ENCODE measurements at places on chromosomes 2 and 18.
A peak's percentile ranks its signal among the peaks of the same experiment; 100 is the strongest.

- H3K36me3 ChIP-seq, result no peaks in the 10 kb centered on the region
- no peak overlapping the region for H3K27ac ChIP-seq
- no peak overlapping the region for H3K4me3 ChIP-seq
- no peak for DNase-seq
- H3K4me1 ChIP-seq, result no peaks in the 10 kb centered on the region
- no peaks in the 10 kb centered on the region for H3K27me3 ChIP-seq
These were observed 426.4 kb downstream of the MBD2 start for GRCh38 chr18:53797998-53798495.

DNA sequence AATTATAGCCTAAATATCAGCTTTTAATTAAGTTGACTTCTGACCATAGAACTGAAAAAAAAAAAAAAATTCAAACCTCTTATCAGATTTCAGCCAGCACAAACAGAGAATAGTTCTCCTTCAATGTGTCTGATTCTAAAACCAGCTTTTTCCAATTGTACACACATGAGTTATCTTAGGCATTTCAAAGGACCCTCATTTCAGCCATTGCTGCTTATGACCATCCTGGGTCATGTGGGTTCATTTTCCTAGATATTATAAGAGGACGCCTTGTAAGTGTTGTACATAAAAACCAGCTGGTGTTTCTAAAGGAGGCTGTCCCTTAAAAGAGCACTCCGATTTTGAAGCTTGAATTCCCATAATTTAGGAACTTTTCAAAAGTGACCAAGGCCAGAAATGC, 62.3 kb upstream of the DYNC1I2 start:
- H3K27me3 ChIP-seq, result peaks cover 1% of the 10 kb centered on the region
- no peak overlapping the region for H3K4me3 ChIP-seq
- H3K27ac ChIP-seq, result no peak overlapping the region
- H3K36me3 ChIP-seq, result no peaks in the 10 kb centered on the region
- no peak for DNase-seq

DNA sequence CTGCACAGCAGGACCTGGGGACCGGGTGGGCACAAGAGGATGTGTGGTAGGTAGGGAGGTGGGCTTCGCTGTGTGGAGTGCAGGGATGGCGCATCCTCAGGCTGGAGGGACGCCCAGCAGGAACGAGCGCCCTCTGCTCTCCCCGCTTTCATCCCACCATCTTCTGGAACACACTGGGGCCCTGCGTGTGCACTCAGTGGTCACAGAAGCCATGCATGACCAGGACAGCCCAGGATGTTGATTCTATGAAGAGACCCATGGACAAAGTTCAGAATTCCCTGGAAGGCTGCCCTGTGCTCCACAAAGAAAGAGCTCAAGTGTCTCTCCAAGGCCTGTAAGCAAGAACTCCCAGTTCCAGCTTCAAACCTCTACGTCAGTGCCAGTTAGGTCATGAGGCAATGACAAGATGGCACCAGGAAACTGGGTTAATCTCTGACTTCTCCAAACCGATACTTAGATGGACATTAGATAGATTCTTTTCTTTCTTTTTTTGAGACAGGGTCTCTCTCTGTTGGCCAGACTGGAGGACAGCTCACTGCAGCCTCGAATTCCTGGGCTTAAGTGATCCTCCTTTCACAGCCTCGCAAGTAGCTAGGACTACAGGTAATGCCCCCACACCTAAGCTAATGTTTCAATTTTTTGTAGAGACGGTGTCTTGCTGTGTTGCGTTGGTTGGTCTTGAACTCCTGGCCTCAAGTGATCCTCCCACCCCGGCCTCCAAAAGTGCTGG, 3.4 kb downstream of the SLC66A2 start:
- peak; percentile 51 for DNase-seq
- peaks cover 3% of the 10 kb centered on the region for H3K4me1 ChIP-seq
- H3K27me3 ChIP-seq, result no peaks in the 10 kb centered on the region
- H3K27ac ChIP-seq, result no peak overlapping the region
- H3K4me3 ChIP-seq, result no peak overlapping the region

GRCh38 chr2:181411105-181411849, 45.9 kb upstream of the ITGA4 start:
- no peaks in the 10 kb centered on the region for H3K27me3 ChIP-seq
- H3K4me1 ChIP-seq, result no peaks in the 10 kb centered on the region
- H3K4me3 ChIP-seq, result no peak overlapping the region
- no peak overlapping the region for H3K27ac ChIP-seq

DNA sequence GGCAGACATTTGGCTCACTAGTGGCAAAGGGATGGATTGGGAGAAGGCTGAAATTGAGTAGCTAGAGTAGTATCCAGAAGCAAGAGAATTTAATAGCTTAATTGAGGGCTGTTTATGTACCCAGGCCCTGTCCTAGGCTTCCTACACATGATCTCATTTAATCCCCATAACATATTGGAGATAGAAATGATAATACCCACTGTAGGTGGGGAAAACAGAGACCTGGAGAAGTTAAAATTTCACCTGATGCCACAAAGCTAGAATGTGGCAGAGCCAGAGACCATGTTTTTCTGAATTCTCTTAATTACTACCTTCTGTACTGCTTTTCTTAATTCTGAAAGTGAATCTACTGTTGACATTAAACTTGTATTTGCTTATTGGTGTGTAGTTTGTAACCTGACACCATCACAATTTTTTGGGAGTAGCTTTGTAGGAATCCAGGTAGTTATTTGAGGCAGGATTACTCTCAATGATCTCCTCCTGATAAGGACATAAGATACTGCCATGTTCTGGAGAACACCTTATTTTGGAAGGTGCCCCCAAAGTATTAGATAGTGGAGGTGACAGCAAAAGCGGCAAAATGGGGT, 42.2 kb downstream of the RAB10 start:
- no peak for DNase-seq
- H3K27ac ChIP-seq, result no peak overlapping the region
- peaks cover 3% of the 10 kb centered on the region for H3K4me1 ChIP-seq
- no peak overlapping the region for H3K4me3 ChIP-seq

GRCh38 chr2:219426534-219427136, 8.0 kb upstream of the SPEG start:
- H3K36me3 ChIP-seq, result no peaks in the 10 kb centered on the region
- peak; percentile 50 for DNase-seq
- H3K27ac ChIP-seq, result no peak overlapping the region
- H3K27me3 ChIP-seq, result no peaks in the 10 kb centered on the region
- no peak overlapping the region for H3K4me3 ChIP-seq
- H3K4me1 ChIP-seq, result no peaks in the 10 kb centered on the region

DNA sequence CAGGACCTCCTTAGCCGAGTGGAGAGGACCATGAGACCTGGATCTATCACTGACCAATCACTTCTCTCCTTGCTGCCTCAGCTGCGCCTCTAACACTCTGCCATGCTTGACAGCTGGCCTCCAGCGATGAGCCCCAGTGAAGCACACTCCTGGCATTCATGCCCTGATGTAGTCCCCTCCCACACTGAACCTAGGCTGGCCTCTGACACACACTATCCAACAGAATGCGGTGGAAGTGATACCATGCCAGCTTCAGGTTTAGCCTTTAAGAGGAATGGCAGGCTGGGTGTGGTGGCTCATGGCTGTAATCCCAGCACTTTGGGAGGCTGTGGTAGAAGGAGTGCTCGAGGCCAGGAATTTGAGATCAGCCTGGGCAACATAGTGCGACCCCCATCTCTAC, 73.7 kb upstream of the LAPTM4A start:
- no peaks in the 10 kb centered on the region for H3K36me3 ChIP-seq
- H3K27me3 ChIP-seq, result no peaks in the 10 kb centered on the region
- no peaks in the 10 kb centered on the region for H3K4me1 ChIP-seq
- no peak for DNase-seq

- H3K27me3 ChIP-seq, result no peaks in the 10 kb centered on the region
- no peaks in the 10 kb centered on the region for H3K36me3 ChIP-seq
- no peak overlapping the region for H3K27ac ChIP-seq
- H3K4me3 ChIP-seq, result no peak overlapping the region
- peak; percentile 65 for DNase-seq
These were observed 31.9 kb upstream of the MAPRE3 start for GRCh38 chr2:26938399-26939118.

DNA sequence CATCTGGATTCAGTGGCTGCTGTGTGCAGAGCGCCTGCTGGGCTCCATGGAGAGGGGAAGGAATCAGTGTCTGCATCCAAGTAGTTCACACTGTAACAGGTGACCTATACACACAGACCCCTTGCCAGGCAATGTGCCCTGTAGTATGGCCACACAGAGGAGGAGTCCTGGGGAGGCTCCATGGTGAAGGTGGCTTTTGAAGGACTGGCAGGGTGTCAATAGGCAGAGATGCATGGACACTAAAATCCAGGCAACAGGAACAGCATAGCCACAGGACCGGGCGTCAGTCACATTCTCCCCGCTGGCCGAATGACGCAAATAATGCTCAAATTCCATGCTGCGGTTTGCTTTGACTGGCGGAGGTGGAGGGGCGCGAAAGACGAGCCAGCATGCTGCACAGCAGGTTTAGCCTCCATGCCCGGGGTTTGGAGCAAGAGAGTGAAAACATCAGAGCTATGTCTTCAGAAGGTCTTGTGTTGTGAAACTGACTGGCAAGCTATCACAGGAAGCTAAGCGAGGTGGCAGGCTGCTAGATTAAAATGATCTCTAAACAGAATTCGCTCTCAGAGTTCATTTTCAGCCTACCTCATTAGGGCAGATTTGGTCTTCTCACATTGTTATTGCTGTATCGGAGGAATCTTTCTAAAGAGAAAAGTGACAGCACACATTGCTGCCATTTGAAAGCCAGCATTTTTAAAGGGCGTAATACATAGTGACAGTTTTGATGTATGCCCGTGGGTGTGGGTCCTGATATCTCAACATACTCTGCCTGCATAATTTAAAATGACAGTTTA, 1.2 kb upstream of the CHMP1B start:
- H3K4me3 ChIP-seq, result peak overlapping the region; percentile 86
- H3K4me1 ChIP-seq, result no peaks in the 10 kb centered on the region
- H3K27me3 ChIP-seq, result no peaks in the 10 kb centered on the region
- H3K27ac ChIP-seq, result peak overlapping the region; percentile 85
- peak; percentile 86 for DNase-seq

DNA sequence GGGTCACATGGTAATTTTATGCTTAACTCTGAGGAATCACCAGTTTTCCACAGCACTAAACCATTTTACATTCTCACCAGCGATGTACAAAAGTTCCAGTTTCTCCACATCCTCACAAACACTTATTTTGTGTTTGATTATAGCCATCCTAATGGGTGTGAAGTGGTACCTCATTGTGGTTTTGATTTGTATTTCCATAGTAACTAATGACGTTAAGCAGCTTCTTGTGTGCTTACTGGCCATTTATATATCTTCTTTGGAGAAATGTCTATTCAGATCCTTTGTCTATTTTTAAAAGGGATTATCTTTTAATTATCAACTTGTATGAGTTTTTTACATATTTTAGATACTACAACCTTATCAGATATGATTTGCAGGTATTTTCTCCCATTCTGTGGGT, 42.0 kb downstream of the CCDC150 start:
- no peaks in the 10 kb centered on the region for H3K4me1 ChIP-seq
- H3K4me3 ChIP-seq, result no peak overlapping the region
- DNase-seq, result no peak
- no peak overlapping the region for H3K27ac ChIP-seq
- no peaks in the 10 kb centered on the region for H3K36me3 ChIP-seq

DNA sequence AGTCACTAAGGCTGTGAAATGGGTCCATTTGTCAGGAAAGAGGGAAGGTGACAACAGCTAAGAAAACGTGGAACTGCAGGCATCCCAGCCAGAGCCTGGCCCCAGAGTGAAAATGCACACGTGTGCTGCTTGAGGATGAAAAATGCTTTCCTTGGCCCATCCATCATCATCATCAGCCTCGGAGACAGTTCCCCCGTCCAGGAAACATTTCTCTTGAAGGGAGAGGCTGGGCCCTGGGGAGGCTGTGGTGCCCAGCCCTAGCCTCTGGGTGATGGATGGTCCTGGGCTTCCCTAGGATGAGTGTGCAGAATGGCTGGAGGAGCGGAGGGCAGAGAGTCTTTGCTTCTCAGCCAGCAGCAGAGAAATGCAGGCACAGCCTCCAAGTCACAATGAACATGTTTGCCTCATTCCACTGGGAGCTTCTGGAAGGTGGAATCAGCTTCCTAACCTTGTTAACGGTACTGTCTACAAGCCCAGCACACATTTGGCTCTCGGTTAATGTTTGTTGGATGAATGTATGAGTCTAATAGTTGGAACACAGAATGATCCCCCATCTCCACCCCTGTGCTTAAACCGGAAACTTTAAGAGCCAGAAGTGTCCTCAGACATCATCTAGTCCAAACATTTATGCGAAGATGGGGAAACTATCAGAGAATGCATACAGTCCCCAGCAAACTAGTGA, 164.0 kb downstream of the RDH14 start:
- H3K27me3 ChIP-seq, result no peaks in the 10 kb centered on the region
- no peaks in the 10 kb centered on the region for H3K4me1 ChIP-seq
- no peak overlapping the region for H3K4me3 ChIP-seq
- no peak for DNase-seq

- no peaks in the 10 kb centered on the region for H3K27me3 ChIP-seq
- DNase-seq, result no peak
- no peaks in the 10 kb centered on the region for H3K4me1 ChIP-seq
- no peak overlapping the region for H3K4me3 ChIP-seq
- no peak overlapping the region for H3K27ac ChIP-seq
These were observed 471.8 kb downstream of the IRS1 start for GRCh38 chr2:226327830-226328229.

GRCh38 chr2:229646186-229646723, 68.1 kb downstream of the DNER start:
- no peaks in the 10 kb centered on the region for H3K4me1 ChIP-seq
- DNase-seq, result no peak
- H3K4me3 ChIP-seq, result no peak overlapping the region
- H3K36me3 ChIP-seq, result no peaks in the 10 kb centered on the region
- H3K27me3 ChIP-seq, result peaks cover 2% of the 10 kb centered on the region
